Adipocyte (in vitro differentiated cells): ENCODE measurements at places on chromosomes 3 and 15.
A peak's percentile ranks its signal among the peaks of the same experiment; 100 is the strongest.

DNA sequence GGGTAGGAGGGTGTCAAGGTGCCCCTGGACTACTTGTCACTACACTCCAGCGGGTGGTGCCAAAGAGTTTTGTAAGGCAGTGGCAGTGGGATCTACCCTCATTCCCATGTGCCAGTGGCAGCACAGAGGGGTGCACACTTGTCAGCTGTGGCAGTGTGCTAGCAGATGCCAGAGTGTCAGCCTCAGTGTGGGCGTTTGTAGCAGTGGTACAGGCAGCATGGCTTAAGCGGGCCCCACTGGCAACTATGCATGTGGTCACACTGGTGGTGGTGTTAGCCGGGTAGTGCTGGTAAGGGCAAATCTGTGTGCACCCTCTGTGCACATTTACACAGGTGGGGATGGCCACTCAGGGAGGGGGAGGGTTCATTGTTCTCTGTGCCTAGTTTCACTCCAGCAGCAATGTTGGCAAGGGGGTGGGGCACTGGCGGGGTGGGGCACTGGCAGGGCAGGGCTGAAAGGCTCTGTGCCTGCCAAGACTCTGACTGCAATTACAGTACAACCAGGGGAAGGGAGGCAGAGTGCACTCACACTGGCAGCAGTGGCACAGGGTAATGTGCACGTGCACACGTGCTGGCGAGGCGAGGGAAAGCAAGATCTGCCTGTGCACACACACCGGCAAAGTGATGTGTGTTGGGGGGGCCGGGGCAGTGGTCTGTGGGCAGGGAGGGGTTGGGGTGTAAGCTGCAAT, 31.8 kb downstream of the MYO9A start:
- no peak for DNase-seq

DNA sequence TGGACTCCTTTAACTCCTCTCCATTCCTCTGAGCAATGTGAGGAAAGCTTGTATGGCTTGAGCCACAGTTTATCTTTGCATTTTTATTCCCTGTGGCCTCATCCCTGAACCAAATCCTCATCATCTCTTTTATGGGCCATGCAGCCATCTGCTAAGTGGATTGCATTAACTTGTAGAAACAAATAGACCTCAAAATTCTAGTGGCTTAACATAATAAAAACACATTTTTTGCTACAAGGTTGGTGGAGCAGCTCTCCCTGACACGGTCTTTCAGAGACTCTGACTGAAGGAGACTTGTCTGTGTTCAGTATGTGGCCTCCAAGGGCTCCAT, 135.3 kb downstream of the RPL22L1 start:
- no peak for DNase-seq

DNA sequence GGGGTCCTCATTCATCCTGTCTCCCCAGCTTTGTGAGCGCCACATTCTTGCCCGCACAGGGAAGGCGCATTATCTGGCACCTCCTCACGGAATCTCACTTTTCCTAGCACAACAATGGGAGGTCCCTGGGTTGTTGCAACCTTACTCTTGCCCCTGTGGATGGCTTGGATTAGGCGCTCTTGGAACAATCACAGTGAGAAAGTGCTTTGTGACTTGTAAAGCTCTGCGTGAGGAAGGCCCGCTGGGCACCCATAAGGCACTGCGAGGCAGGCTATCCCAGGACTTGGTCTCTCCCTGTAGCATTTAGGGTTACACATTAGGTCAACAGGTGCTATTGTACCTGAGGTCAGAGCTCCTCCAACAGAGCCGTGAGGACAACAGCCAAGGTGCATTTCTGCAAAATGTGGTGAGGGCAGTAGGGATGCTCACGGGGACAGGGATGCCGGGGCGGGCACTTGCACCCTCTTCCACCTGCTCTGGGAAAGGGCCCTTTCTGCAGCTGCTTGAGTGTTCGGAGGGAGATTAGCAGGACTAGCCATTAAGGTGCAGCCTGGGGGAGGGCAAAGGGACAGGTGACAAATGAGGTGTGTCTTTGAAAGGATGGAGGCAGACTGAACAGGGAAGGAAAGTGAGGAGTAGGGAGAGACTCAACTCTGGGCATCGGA, 13.9 kb upstream of the LRRC15 start:
- no peak for DNase-seq

GRCh38 chr3:194675680-194676079, 3.7 kb upstream of the LSG1 start:
- no peak for DNase-seq

DNA sequence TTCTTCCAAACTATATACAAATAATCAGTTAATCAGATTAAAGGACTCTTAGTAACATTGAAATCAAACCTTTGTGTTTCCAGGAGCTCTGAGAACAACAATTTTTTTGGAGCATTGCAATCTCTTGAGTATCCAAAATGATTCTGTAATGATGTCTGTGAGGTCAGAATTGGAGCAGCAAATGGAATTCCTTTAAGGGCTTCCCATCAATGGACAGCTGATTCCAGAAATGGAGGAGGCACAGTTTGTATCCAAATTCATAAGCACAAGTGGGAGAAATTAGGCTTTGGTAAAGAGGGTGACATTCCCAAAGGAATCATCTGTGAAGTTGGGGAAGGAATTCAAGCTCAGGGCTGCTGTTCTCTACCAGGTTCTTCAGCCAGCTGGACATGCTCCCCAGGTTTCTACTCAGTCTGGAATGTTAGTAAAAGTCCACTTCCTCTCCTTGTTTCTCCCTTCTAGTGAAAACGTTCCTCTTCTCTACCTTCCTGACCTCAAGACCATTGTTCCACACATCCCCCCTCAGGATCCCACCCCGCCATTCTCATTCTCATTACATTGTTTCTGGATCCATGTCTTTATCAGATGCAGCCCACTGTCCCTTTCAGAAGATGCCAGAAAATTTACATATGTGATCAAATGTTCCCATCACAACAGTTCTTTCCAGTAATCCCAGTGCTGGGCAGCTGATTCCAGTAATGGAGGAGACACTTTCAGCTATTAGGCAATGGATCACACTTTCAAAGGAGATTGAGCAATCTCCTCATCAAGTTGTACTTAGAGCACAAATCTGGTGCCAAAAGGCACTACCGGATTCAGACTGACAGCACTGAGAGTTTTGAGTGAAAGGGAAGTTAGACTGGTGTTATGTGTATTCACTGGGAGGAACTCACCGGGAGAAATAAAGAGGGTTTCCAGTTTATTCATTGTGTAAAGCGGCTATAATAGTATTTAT, 391.3 kb upstream of the TPRG1 start:
- DNase-seq = peak; percentile 26

- no peak for DNase-seq
Measured at GRCh38 chr15:47839233-47839825, 122.0 kb downstream of the SEMA6D start.

- no peak for DNase-seq
Measured at GRCh38 chr3:192259661-192260060, 467.7 kb downstream of the FGF12 start.

GRCh38 chr3:36695113-36695768, 69.1 kb downstream of the DCLK3 start:
- no peak for DNase-seq

GRCh38 chr3:11770477-11771391, 76.0 kb downstream of the TAMM41 start:
- peak; percentile 87 for DNase-seq

GRCh38 chr15:25981114-25981513, 118.0 kb upstream of the ATP10A start:
- DNase-seq = no peak

- DNase-seq = no peak
Measured at GRCh38 chr15:48397841-48398240, 66.6 kb downstream of the DUT start.

- DNase-seq = no peak
Measured at GRCh38 chr3:187291512-187292132, at the start of gene MASP1. MASP1 (minus strand) TSS chr3:187291737; CDS start chr3:187291632, 105 bp downstream.

DNA sequence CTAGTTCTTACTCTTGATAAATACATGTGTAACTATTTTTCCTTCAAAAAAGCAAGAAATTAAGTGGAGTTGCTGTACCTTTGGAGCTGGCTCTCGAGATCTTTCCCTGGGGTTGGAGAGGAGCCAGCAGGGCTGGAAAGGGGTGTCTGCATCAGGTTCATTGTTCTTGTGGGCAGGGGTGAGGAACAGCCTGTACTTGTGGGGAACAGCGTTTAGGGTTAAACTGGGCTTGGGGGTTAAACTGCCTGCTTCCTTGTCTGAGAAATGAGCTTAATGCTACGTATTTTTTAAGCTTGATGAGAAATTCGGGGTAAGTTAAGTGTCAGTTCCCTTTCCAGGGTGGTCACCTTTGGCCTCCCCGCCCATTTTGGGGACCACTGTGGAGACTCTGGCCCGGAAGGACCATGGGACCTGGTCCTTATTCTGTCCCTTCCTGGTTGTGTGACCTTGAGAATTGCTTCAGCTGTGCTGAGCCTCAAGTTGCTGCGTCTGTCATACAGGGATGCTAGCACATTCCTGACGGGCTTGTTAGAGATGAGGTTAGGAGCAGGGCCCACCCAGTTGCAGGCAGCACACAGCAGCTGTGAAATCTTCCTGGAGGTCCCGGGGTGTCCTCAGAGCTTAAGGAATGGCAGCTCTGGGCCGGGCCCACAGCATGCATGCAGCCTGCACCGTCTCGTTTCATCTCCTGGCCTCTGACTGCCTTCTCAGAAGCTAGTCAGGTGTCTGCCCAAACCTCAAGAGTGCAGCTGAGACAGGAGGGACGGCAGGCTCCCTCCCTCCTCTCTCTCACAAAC, 11.6 kb downstream of the H1-8 start:
- no peak for DNase-seq

DNA sequence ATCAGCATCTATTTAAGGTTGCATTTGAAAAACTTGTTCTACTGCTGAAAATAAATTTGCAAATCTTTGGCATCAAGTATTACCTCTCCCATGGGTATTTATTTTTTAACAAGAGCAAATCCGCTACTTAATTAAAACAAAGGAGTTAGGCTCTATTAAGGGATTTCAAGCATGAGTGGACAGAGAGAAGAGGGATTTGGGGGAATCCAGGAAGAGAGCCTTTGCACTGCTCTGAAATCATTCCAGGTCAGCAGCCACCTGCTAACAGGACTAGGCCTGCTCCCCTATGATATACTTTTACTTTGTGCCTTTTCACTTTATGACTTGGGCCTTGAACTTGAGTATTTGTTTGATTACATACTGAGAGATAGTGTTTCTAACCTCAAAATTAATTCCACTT, 57.1 kb downstream of the IQCH start:
- DNase-seq = no peak

- DNase-seq = no peak
Measured at GRCh38 chr3:5750091-5750490, 562.6 kb downstream of the EDEM1 start.

- DNase-seq = peak; percentile 39
Measured at GRCh38 chr3:137012097-137012501, 54.3 kb downstream of the IL20RB start.

DNA sequence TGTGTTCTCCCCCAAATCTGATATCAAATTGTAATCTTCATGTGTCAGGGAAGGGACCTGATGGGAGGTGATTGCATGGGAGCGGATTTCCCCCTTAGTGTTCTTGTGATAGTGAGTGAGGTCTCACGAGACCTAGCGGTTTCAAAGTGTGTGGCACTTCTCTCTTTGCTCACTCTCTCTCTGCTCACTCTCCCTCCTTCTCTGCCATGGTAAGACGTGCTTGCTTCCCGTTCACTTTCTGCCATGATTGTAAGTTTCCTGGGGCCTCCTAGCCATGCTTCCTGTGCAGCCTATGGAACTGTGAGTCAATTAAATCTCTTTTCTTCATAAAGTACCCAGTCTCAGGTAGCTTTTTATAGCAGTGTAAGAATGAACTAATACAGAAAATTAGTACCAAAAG, 30.6 kb upstream of the OR5H6 start:
- DNase-seq = no peak

DNA sequence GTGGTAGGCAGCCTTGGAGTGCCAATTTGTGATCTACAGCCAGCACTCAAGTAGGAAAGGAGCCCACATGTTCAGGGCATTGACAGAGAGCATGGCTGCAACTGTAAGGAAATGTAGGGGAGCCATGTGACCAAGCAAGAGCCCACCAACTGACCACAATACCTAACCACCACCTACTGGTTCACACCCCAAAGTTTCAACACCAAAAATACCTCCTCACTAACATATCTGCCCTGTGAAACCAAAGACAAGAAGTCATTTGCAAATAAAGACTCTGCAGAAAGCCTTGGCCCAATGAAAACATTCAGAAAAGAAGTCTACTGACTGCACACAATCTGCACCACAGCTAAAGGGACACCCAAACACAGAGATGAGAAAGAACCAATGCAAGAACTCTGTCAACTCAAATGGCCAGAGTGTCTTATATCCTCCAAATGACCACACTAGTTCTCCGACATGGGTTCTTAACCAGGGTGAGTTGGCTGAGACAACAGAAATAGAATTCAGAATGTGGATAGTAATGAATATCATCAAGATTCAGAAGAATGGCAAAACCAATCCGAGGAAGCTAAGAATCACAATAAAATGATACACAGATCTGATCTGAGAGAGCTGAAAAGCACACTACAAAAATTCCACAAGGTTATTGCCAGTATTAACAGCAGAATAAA, 40.6 kb downstream of the SLC9C1 start:
- no peak for DNase-seq

DNA sequence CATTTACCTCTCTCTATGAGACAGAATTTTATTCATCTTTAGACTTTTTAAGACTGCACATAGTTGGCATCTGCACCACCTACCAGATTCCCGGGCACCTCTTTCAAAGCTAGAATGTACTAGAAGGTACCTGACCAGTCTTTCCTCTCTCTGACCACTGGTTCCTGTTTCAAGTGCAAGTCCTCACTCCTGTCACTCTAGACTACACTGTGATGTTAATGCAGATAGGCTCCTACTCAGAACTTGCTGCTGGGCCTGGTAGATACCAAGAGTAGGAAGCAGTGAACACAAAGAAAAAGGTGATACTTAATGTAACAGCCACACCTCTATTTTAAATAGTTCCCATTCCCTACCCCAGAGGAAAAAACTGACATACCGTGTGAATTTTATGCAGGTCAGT, 8.1 kb upstream of the TCAIM start:
- no peak for DNase-seq
